RCC 7860 (cell line): ENCODE measurements at places on chromosomes 1 and 21.
A peak's percentile ranks its signal among the peaks of the same experiment; 100 is the strongest.

DNA sequence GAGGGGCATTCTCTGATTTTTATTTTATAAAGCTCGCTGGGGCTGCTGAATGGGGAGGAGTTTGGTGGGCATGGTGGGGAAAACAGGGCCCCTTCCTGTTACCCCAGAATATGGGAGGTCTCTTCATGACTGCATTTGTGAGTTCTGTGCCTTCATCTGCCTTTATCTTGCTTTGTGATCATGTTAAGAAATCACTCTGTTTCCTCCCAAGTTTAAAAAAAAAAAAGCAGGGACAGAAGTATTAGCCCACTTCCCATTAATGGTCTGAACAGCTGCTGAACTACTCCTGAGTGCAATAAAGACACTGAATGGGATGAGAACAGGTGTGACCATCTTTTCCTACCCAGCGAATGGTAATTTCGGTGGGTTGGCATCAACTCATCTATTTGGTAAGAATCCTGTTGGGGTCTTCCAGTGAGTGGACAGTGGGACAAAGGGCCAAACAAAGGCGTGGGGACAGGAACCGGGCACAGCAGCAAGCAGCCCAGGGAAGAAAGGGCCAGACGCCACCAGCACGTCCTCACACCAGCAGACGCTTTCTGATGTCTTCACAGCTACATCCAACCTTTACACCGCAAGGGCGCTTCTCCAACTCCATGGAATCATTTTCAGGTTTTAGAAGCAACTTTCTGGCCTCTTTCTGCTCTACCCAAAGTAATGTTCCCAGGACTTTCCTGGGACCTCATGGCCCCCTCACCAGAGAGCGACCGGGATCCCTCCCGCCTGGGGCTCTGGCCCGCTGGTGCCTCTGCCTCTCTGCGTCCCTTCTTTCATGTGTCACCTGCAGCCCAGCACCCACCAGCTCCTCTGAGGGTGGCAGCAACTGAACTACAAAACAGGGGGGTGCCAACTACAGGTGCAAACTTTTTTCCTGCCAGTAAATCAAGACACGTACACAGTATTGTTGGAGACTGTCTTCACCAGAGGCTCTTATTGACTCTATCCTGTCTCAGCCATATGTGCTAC, 160.2 kb downstream of the ADSS2 start:
- no peak for DNase-seq

DNA sequence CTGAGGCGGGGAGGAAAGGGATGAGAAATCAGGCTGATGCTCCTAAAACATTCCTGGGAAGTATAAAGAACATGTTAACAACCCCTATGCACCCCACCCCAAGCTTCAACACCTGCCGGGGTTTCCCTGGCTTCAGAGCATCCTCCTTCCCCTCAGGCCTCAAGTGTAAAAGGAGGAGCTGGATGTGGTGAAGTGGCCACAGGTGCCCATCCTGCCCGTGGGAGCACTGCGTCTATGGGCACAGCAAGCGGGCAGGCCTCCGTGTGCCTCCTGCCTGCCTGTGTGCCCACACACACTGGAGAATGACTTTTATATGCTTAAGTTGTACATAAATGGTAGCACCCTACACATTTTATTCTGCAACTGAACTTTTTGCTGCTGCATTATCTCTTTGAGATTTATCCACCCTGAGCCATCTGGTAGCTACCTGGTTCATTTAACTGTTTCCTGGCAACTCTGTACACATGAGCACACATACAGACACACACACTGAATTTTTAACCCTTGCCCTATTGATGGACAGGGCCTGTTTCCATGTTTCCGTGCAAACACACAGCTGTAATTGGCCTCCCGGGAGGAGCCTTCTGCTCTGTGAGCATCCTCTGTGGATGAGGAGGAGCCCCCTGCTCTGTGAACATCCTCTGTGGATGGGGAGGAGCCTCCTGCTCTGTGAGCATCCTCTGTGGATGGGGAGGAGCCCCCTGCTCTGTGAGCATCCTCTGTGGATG, 13.4 kb upstream of the FTCD start:
- no peak for DNase-seq

DNA sequence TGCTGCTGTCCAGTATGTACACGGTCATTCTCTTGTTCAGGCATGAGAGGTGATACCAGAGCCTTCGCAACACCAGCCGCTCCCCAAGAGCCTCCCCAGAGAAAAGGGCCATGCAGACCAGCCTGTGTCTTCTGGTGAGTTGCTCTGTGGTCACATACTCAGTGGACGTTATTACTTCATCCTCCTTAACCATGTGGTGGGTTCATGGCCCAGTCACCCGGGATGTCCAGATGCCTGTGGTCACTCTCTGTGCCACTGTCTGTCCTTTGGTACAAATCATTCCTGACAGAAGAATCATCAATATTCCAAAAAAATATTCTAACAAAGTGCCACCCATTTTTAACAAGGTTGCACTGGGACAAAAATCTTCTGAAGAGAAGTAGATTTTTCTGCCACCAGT, 8.8 kb upstream of the ZNF124 start:
- peak; percentile 59 for DNase-seq

- no peak for DNase-seq
Observed at GRCh38 chr21:36465478-36465877, 14.4 kb downstream of the CLDN14 start.

GRCh38 chr1:153679337-153680119, 1.0 kb downstream of the NPR1 start:
- no peak for DNase-seq

- no peak for DNase-seq
Observed at GRCh38 chr1:230768903-230769570, 21.8 kb downstream of the CAPN9 start.

GRCh38 chr1:67169496-67169895, 3.2 kb downstream of the IL23R start:
- DNase-seq: no peak

GRCh38 chr1:35807614-35808449, at the start of gene AGO4:
Gene AGO4 (plus strand): TSS chr1:35808016. CDS start chr1:35808417, 401 bp downstream.
- DNase-seq: no peak

- DNase-seq: no peak
Observed at GRCh38 chr1:17742583-17742982, 12.6 kb upstream of the ACTL8 start.

- DNase-seq: no peak
Observed at GRCh38 chr1:180158149-180159147, 3.8 kb downstream of the QSOX1 start.

DNA sequence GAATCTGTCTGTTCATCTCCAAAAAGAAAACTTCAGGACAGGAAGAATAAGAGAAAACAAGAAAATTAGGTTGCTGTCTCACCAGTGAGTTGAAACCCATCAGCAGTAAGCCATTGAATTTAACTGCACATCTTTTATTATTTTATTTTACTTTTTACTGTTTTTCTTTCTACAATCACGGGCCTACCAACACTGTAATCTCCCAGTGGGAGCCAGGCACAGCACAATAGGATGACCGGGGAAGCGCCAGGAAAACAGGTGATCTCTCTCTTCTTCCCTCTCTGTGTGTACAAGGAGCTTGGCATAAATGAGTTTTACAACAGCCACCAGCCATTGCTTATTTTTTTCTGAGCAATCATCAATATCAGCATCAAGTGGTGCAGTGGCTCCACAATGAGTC, 113.1 kb upstream of the ESRRG start:
- DNase-seq: no peak

DNA sequence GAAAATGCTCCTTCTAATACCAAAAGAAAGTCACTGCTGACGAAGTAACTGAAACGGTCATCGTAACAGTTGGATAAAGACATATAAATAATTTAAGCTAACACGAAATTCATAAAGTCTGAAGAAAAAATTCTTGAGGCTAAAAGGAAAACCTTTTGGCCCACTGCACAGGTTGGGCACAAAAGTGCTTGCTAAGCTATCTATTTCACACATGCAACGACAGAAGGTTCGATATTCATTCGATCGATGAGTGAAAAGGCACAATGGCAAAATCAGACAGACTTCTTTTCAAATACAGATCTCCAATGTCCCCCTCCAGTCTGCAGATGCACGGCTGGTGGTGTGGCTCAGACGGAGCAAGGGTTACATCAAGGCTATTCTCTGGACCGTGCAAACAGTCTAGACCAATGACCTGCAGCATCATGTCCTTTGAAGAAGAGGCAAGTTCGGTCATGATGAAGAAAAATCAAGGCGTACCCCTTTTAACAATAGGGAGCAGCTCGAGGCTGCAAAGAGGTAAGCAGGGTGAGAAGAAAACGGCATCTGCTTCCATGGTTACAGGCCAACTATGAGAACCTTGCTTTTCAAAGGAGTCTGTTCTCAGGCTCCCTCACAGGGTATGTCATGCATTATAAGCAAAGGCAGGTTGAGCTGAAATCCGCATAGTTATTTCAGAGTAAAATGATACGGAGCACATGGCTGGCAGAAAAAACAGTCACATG, 579.6 kb downstream of the USP25 start:
- DNase-seq: no peak

DNA sequence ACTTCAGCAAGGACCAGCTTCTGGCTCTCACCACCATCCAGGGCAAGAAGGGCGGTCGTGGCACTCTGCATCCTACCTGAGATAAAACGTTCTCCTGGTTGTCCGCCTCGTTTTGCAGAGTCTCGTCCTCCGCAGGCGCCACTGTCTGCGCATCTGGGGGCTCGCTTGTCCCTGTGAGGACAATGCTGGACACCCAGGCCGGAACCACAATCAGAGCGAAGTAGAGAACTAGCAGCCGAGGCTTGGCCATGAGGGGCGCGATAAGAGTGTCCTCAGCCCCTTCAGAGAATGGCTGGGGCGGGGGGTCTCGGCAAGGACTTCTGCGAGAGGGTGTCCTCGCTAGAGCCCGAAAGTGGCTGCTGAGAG, 505 bp downstream of the OLFML2B start:
- no peak for DNase-seq

GRCh38 chr1:226763905-226764264, 24.8 kb upstream of the ITPKB start:
- peak; percentile 87 for DNase-seq
